Activated CD8-positive, alpha-beta memory T cell treated with anti-CD3 and anti-CD28 coated beads for 24 hours (primary cell): ENCODE measurements at places on chromosomes 16 and 17.

DNA sequence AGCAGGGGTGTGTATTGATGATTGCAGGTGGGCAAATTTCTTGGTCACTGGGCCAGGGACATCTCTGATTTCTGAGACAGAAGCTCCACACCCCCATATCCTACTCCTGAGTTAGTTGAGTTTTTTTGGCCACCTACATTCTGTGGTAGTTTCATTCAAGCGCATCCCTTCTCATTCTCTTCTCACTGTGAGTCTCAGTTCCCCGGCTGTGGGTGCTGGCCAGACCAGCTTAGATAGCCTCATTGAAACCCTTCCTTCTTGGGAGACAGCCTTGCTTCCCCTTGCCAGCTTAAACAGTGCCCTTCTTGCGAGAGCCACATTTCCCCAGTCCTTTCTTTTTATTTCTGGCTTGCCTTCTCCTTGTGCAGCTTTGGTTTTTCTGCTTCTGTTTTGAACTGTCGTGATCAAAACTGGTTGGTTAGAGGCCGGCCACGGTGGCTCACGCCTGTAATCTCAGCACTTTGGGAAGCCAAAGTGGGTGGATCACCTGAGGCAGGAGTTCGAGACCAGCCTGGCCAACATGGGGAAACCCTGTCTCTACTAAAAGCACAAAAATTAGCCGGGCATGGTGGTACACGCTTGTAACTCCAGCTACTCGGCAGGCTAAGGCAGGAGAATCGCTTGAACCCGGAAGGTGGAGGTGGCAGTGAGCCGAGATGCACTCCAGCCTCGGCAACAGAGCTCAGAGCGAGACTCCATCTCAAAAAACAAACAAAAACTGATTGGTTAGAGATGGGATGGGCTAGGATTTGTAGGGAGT is 2.8 kb downstream of the GPT2 start:
- no peak for DNase-seq

- no peak for DNase-seq
These were observed 460 bp downstream of the KRTAP4-3 start for GRCh38 chr17:41167561-41167960.

- no peak for DNase-seq
These were observed 32.3 kb downstream of the SMIM36 start for GRCh38 chr17:55478971-55479370.

DNA sequence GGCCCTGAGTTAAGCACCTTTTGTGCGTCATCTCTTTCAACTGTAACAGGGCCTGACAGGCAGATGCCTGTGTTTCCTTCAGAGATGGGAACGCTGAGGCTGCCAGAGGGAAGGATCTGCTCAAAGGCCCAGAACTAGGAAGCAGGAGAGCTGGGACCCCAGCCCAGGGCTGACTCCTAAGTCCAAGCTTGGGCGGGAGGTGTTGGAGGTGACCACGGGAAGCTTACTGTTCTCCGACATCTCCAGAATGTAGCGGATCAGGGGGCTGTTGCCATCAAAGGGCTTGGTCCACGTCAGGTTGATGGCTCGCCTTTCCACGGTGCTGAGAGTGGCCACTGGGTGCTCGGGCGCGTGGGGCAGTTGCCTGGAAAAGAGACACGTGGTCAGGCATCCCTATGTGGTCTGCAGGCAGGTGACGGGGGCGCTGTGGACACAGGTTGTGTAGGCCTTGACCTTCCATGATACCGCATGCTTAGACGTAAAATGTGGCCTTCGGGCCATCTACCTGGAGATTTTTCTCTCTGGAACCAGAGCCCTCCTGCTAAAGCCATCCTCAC is 111.4 kb upstream of the CDC42EP4 start:
- DNase-seq = no peak

- no peak for DNase-seq
These were observed 91.3 kb upstream of the NOG start for GRCh38 chr17:56502120-56502654.

DNA sequence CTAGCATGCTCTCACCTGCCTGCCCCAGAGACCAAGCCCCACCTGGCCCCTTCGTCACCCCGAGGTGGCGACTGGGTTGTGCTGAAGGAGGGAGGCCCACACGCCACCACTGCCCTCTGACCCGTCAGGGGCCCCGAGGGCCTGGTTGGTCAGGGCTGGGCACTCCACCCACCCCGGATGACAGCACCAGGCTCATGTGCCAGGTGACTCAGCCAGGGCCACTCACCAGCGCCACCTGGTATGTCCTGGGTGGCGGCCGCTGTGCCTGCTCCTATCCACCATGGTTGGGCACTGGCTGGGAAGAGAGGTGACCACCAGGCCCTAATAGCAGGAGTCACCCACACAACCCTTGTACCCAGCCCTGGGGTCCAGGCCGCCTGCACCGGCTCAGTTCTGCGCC is 68.9 kb downstream of the JPH3 start:
- no peak for DNase-seq

DNA sequence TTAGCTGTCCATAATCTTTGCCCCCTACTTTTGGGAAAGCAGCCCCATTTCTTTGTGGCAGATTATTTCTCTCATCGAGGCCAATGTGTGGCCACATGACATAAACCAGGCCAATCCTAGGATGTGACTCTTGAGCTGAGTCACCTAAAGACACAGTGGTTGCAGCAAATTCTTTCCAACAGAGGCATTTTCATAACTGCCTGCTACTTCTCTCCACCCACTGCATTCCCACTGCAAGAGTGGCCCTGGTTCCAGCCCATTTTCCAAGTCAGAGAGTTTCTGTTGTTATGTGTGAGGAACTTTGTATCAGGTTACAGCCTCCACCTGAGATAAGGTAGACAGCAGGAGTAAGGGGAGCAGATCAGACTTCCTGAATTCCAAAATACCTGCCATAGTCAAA is 195.2 kb downstream of the RGS9 start:
- no peak for DNase-seq

DNA sequence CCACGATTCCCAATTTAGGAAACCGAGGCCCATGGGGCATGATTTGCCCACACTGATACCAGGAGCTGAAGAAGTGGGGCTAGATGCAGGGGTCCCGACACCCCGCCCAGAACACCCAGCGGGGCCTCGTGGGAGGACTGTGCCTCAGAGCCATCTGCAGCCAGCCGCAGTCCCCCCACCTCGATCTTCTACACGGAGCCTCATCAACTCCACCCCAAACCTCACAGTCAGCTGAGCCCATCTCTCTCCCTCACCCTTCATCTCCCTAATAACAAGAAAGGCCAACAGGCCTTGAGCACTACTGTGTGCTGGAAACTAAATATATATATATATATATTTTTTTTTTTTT is 4.2 kb downstream of the ITGAE start:
- no peak for DNase-seq

GRCh38 chr16:69478685-69479084 is 54.3 kb downstream of the CYB5B start:
- DNase-seq = peak; percentile 33

GRCh38 chr17:75512926-75513640 is 2.3 kb downstream of the CASKIN2 start:
- DNase-seq = no peak

DNA sequence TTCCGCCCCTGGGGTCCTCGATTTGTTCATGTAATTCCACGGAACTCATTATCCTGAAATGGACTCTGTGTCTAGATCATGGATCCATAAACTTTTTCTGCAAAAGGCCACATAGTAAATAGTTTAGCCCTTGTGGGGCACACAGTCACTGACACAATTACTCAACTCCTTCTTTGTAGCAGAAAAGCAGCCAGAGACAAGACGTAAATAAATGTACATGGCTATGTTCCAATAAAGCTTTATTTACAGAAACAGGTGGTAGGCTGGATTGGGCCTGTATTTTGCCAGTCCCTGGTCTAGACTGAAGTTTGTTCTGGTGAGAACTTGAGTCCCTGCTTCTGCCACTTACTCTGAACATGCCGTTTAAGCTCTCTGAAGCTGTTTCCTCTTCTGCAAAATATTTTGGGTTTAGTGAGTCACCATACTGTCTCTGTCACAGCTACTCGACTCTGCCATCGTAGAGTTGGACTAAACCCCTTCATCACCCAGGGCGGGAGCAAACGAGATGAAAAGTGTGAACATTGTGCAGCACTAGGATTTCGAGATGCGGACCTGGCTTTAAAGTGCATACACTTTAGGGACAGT is 61.9 kb upstream of the FOXF1 start:
- no peak for DNase-seq

DNA sequence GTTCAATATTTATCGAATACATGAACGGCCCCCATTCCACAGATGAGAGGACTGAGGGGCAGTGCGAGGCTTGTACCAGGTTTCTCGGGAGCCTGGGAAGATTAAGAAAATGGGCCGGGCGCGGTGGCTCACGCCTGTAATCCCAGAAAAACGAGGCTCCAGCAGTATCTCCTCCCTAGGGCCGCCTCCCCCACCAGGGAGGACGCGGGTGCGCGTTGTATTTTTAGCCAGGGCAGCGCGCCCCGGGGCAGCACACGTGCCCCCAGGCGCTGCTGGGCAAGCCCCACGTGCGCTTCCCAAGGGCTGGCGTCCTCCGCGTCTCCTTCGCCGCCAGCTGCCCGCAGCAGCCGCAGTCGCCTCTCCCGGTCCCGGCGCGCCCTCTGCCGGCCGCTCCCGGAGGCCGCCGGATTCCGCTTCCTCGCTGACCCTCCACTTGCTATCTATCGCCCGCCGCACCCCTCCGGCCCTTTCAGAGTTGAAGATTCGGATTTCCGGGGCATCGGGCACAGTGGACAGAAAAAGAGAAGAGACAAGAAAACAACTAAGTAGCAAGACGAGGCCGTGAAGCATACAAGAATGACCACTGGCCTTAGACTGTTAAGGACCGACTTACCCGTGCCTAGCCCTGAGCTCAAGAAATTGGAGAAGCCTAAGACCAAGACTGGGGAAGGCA is 1.9 kb upstream of the YBX2 start:
- DNase-seq = peak; percentile 90

- DNase-seq = no peak
These were observed 4.0 kb downstream of the PRKCA start for GRCh38 chr17:66306446-66306845.

DNA sequence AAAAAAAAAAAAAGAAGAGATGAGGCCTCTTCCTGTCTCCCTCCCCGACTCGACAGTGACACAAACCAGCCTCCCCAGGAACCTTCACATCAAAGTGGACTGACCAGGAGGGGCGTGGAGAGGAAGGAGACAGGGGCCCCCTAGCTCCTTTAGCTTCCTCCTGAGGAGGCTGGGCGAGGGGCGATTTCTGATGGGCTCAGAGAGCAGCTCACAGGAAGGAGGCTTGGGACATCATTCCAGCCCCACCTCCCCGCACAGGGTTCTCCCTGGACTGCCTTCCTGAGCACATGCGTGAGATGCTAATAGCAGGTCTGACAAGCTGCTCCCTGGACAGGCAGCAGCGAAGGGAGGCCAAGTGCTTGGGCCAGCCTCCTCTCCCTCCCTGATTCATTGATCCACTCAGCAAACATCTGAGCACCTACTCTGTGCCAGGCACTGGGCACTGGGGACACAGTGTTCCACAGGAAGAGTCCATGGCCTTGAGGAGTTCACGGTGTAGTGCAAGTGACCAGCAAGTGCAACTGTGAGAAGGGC is 14.4 kb upstream of the DOK4 start:
- DNase-seq = no peak

DNA sequence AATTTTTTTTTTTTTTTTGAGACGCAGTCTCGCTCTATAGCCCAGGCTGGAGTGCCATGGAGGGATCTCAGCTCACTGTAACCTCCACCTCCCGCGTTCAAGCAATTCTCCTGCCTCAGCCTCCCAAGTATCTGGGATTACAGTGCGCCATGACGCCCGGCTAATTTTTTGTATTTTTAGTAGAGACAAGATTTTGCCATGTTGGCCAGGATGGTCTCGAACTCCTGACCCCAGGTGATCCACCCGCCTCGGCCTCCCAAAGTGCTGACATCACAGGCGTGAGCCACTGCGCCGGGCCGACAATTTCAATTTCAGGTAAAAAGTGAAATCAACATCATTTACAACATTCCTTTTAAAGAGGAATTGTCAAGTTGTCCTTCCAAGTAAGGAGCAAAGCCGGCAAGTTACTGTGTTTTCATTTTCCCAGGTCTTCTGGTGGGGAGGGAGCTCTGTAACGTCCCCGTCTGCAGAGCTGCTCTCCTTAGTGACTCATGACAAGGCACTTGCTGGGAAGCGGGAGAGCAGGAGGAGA is 873 bp downstream of the NPLOC4 start:
- no peak for DNase-seq

DNA sequence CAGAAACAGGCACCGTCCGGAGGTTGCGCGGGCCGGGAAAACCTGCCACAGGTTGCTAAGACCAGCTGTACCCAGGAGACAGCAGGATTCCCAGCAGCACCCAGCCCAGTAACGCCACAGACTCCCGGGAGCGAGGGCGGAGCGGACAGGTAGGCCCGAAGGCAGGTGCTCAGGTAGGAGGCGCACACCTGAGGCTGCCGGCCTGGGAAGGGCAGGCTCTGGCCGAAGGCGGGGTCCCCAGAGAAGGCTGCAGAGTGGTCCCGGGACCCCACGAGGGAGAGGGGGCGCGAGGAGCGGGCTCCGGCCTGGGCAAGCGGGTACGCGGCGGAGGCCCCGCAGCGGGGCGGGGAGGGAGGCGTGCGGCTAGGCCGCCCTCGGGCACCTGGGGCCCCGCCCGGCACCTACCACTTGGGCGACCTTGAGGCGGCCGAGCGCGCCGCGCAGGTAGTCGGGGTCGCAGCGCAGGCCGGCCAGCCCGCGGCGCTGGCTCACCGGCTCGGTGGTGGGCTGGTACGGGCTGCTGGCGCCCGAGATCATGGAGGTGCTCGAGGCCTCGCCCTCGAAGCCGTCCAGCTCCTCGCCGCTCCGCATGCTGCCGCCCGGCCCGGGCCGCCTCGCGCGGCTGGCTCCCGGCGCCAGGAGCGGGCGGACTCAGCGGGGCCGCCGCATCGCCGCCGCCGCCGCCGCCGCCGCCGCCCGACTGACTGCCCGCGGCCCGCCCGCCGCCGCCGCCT is 441 bp downstream of the CMTM4 start:
- no peak for DNase-seq

DNA sequence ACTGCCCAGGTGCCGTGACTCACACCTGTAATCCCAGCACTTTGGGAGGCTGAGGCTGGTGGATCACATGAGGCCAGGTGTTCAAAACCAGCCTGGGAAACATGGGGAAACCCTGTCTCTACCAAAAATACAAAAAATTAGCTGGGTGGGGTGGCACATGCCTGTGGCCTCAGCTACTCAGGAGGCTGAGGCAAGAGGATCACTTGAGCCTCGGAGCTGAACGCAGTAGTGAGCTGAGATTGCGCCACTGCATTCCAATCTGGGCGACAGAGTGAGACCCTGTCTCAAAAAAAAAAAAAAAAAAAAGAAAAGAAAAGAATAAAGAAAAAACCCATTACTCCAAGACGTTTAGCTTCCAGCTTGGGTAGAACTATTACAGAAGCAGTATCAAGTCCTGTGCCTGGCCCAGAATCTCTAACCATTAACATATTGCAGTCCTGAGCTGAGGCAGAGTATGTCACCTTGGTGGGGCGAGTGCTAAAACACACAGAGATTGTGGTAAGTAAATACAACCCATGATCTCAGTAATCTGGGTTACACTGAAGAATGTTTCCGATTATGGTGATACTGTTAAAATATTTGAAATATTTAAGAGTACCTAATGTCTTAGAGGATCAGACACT is 23.2 kb upstream of the CFAP20 start:
- DNase-seq = peak; percentile 3

GRCh38 chr17:68450391-68450790 is 6.9 kb downstream of the WIPI1 start:
- DNase-seq = no peak
